ENCODE measurements at places on chromosomes 16 and 17.

DNA sequence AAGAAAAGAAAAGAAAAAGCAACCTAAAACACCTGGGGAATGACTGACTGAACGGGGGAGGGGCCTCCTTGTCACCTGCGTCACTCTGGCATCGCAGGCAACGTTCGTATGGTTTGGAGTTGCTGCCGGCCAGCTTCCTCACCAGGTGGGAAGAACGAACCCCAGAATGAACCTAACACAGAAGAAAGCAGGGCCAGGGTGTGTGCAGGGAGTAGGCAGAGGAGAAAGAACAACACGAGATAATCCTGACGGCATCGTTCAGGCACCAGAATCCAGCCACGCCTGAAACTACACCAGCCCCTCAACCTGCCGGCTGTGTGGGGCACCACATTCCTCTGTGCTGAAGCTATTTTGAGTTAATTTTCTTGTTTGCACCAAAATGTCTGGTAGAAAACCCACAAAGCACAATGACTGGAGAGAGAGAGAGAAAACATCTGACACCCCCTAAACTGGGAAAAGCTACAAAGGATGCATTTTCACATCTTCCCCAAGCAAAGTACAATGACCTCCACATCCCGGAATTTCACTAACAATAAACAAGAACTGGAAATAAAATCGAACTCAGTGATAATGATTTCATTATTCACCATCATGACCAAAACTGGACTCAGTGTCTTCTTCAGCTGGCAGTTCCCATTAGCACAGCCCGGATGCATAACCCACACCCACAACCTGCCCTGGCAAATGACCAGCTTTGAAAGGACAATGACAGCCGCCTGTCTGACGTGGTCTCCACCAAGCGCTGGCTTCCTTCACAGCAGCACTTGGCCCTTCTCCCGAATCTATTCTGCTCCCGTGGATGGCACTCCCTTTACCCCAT, 23.6 kb downstream of the RAB40B start:
- no peak for DNase-seq

GRCh38 chr16:12740986-12741610, 62.6 kb downstream of the CPPED1 start:
- DNase-seq: no peak

DNA sequence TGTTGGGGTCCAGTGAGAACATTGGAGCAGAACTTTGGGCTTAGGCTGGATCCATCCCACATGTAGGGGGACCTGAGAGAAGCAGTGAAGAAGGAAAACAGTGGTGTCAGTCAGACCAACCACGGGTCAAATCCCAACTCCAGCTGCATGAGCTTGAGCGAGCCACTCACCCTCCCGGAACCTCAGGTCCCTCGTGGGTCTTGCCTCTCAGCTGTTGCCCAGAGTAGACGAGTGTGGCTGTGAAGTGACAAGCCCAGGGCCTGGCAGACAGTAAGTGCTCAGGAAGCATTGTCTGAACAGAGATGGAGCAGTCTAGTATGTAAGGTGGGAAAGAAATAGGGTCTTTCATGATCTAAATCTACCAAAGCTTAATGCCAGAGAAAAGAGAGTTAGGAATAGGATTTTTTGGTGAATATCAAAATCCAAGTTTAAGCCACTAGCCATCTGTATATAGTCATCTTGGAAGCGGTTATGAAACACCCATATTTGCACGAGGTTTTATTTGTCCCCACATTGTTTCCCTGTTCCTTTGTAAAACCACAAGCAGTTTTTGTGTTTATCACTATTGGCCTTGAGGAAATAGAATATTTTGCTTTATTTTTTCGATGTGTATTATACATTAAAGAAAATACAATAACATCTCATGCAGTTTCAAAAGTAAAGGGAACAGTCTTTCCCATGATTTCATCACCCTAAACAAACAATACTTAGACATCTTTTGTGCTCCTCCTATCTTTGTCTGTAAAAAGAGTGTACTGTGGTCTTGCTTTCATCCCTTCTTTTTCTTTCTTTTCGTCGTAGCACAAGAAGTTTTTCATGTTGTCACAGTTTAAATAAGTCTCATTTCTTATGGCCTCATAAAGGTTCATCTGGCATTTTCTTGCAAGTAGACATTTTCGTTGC, 112.0 kb downstream of the CLEC16A start:
- no peak for DNase-seq

- no peak for DNase-seq
These were observed 136.4 kb downstream of the CDK5R1 start for GRCh38 chr17:32623196-32623595.

- DNase-seq: no peak
These were observed 668.9 kb downstream of the MAF start for GRCh38 chr16:78931678-78932077.

- no peak for DNase-seq
These were observed 8.5 kb upstream of the BAIAP2 start for GRCh38 chr17:81026266-81027036.

DNA sequence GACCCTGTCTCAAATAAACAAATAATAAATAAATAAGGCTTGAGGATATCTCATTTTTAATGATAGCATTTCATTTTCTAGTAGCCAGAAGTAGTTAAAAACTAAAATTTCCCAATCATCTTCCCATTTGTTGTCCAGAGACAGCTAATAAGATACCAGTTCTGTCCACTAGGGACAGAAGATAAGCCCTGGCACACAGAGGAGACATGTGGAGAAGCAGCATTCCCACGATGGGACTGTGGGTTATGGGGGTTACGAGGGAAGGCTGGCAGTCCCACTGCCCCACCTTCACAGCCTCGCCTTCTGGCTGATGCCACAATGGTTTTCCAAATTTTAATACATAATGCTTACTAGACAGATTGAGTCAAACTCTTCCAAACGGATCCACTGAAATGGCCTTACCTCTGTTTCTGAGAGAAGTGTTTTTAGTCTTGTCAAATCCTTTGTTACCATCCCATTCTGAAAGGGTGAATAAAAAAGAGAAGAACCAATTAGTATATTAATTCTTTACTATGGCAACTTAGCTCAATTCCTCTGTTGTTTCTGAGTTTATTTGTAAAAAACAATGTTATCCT, 44.2 kb downstream of the HELZ start:
- peak; percentile 5 for DNase-seq

GRCh38 chr16:56679078-56679730, 3.1 kb upstream of the MT1X start:
- no peak for DNase-seq

DNA sequence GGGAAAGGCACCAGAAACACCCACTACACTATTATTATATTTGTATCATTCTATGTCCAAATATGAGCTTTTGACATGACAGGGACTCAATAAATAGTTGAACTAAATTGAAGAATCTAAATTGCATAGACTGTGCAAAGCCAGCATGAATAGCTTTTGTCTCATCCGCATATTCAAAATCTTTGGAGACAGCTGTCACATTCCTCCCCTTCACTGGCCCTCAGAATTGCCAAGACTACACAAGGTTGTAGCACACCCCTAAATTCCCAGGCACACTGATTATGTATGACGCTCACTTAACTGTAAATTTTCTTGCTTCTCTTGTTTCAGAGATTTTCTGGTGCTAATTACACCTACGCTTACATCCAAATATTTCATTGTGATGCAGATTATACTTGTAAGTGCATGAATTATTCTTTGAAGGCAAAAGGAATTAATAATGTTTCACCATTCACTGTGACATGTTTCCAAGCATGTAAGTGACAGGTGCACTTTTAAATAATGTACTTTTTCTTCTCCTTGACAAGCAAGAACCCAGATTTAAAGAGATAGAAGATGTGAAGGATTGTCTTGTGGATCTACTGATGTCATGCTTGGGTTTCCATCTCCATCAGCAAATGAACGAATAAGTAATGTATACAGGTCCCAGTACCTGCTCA, 47.5 kb downstream of the CA10 start:
- no peak for DNase-seq

DNA sequence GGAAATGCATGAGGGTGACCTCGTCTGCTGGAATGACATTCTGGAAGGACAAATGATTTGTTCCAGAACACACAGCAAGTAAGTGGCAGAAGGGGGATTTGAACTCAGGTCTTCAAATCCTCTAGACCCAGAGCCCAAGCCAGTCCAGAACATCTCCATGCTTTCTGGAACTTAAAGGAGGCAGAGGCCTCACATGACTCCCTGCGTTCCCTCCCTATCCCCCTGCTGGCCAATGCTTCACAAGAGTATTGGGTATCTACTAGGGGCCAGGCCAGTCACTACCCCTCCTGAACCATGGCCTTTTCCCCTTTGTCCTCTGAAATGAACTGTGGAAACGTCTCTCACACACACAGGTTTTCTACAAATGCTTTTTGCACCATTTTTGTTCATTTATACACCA, 7.6 kb upstream of the BEAN1 start:
- no peak for DNase-seq

DNA sequence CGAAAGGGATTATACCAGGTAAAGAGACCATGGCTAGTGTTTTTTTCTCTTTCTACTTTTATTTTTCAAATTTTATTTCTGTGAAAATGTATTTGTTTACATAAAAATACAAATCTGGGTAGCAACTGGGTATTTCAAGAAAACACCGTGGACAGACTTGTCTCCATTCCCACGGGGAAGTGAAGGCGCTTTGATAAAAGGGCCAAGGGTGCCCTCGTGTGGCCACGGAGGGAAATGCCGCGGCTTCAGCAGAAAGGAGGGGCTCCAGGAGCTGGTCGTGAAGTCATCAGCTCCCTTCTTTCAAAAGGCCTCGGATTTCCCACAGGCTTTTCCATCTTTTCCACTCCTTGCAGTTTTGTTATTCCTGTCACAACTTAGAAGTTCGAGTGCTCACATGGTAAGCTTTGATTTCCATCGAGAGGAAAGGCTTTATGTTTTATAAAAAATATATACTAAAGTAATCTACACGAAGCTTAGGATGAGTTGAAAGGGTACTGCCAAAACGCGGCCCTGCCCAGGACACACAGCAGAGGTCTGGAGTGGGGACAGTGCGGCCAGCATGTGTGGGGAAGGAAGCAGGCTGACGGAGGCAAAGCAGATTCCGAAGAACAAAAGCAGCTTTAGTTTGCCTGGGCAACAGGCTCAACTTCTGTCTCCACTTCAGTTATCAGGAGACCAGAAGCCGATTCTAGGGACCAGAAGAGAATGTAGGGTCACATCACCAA, 15.3 kb upstream of the MNT start:
- DNase-seq: peak; percentile 70

- no peak for DNase-seq
These were observed 25.7 kb downstream of the PHKB start for GRCh38 chr16:47486856-47487255.

DNA sequence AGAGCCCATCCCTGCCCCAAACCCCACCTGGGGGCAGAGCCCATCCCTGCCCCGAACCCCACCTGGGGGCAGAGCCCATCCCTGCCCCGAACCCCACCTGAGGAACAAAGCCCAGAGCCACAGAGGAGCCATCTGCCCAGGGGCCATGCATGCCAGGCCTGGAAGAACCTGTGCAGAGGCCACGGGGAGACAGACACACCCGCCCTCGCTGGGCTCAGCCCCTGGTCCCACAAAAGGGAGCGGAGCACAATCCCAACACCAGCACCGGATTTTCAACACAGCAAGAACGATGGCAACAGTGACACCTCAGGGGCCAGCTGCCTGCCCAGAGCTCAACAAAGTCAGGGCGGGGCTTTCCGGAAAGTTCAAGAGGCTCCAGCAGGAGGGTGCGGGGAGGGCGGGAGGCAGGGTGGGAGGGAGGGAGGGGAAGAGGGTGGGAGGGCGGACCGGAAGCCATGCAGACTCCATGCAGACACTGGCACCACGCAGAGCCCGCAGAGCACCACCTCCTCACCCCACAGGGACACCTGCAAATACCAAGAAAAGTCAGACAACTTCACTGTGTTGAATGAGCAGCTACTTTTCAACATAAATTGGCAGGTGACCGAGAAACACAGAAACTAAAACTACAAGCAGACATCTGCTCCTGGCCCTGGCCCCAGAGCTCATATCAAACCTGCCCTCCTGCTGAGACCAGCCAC, 27.9 kb upstream of the C16orf95 start:
- no peak for DNase-seq

GRCh38 chr17:30000001-30000754, 58.7 kb downstream of the EFCAB5 start:
- DNase-seq: no peak

- no peak for DNase-seq
These were observed 30.7 kb downstream of the PIMREG start for GRCh38 chr17:6474906-6475305.

- no peak for DNase-seq
These were observed 249.6 kb downstream of the ENGASE start for GRCh38 chr17:79324194-79324593.

DNA sequence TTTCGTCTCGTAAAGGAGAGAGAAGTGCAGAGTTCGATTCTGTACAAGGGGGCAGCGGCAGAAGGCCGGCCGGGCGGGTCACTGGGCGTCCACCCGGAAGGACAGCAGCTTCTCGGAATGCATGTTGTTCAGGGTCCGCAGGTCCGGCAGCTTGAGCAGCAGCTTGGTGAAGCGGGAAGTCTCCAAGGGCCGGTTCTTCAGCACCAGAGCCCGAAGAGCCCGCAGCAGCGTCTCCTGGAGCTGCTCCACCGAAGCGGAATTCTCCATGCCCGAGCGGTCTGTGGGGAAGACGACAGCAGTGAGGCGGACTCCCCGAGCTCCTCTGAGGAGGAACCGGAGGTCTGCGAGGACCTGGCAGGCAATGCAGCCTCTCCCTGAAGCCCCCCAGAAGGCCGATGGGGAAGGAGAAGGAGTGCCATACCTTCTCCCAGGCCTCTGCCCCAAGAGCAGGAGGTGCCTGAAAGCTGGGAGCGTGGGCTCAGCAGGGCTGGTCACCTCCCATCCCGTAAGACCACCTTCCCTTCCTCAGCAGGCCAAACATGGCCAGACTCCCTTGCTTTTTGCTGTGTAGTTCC, 7.3 kb downstream of the NR1D1 start:
- DNase-seq: no peak

DNA sequence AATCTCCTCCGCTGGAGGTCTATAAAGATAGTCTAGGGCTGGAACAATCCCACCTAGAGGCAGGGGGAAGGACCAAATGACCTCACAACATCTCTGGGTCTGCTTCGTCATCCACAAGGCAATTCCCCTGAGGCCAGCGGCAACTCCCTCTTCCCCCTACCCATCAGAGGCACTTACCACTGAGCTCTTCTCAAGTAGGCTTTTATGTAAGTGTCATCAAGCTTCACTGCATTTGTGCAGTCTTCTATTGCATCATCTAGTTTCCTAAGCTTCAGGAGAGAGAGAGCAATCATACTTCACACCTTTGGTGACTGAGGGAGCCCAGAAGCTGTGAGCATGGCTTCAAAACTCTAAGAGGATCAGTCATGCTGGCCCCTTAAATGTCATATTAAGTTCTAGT, 21.0 kb downstream of the CNP start:
- no peak for DNase-seq

DNA sequence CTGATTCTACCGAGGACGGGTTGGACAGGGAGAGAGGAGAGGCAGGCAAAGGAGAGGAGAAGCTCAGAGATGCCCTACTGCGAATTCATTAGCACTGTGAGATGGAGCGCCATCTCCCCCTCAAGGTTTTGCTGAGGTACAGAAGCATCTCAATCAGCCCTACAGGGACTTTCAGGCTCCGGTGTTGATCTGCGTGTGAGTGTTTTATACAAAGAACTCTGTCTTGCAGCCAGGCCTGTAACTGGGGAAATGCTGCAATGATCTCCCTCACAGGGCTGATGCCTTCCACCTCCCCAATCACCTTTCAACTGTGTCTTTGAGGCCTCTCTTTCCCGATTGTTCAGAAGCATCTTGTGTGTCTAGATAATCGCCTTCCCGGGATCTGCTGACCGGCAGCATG, 74.8 kb downstream of the IRX6 start:
- DNase-seq: no peak

- no peak for DNase-seq
These were observed 40.8 kb upstream of the BHLHA9 start for GRCh38 chr17:1229349-1229899.
